Upper lobe of left lung (tissue), 6 donors: ENCODE measurements at places on chromosomes 4 and X. TPM values are rescaled to one million over a fixed set of nuclear protein-coding genes. Genes with fewer than 3 reads are reported as not detected.

- H3K27ac ChIP-seq = no peak overlapping the region
- H3K4me3 ChIP-seq = no peak overlapping the region
- DNase-seq = no peak
- H3K36me3 ChIP-seq = no peaks in the 10 kb centered on the region
Observed at GRCh38 chr4:20621476-20621875, 78.8 kb upstream of the PACRGL start.

GRCh38 chr4:17707671-17708070 is 73.8 kb downstream of the FAM184B start:
- no peak overlapping the region for H3K4me3 ChIP-seq
- no peaks in the 10 kb centered on the region for H3K4me1 ChIP-seq
- H3K27me3 ChIP-seq = no peaks in the 10 kb centered on the region

- no peak overlapping the region for H3K4me3 ChIP-seq
- no peaks in the 10 kb centered on the region for H3K27me3 ChIP-seq
- H3K27ac ChIP-seq = no peak overlapping the region
- H3K36me3 ChIP-seq = peaks cover 8% of the 10 kb centered on the region
- DNase-seq = no peak
Observed at GRCh38 chr4:169582203-169582602, 30.2 kb downstream of the NEK1 start.

- no peak overlapping the region for H3K4me3 ChIP-seq
- H3K4me1 ChIP-seq = peaks cover 17% of the 10 kb centered on the region
- no peaks in the 10 kb centered on the region for H3K27me3 ChIP-seq
- no peak overlapping the region for H3K27ac ChIP-seq
Observed at GRCh38 chr4:25439918-25440477, 62.9 kb downstream of the ANAPC4 start.

Gene SUV39H1
- total RNA-seq = 5.7 TPM

Gene SUPT20HL1
- total RNA-seq = not detected

Gene CRMP1
- 0.89 TPM for total RNA-seq

- H3K27ac ChIP-seq = no peak overlapping the region
- peaks cover 18% of the 10 kb centered on the region for H3K36me3 ChIP-seq
- no peak for DNase-seq
- no peaks in the 10 kb centered on the region for H3K4me1 ChIP-seq
- no peak overlapping the region for H3K4me3 ChIP-seq
Observed at GRCh38 chr4:145035494-145036136, 62.4 kb downstream of the ANAPC10 start.

GRCh38 chr4:95155759-95156451 is 392.9 kb downstream of the UNC5C start:
- H3K36me3 ChIP-seq = no peaks in the 10 kb centered on the region
- H3K27me3 ChIP-seq = no peaks in the 10 kb centered on the region

DNA sequence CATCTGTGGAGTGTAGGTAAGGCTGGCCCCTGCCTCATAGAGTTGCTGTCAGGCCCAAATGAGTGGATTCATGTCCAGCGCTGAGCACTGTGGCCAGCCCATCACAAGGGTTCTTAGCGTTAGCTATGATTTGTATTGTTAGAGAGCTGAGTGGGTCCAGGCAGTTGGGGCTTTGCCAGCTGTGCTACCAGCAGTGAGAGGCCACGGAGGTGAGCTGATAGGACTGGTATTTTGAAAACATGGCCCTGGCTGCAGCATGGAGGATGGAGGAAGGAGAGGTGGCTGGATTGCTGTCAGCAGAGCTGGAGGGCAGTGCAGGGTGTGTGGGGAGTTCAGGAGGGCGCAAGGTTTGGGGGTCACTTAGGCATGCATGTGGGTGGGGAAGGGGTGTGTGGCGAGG is 69.8 kb downstream of the PSAPL1 start:
- H3K4me1 ChIP-seq = peaks cover 21% of the 10 kb centered on the region
- H3K4me3 ChIP-seq = no peak overlapping the region
- DNase-seq = no peak
- H3K27ac ChIP-seq = no peak overlapping the region

- no peak overlapping the region for H3K4me3 ChIP-seq
- H3K27me3 ChIP-seq = no peaks in the 10 kb centered on the region
- no peaks in the 10 kb centered on the region for H3K4me1 ChIP-seq
- no peaks in the 10 kb centered on the region for H3K36me3 ChIP-seq
Observed at GRCh38 chr4:92872604-92873003, 568.8 kb downstream of the GRID2 start.

- H3K4me3 ChIP-seq = no peak overlapping the region
- no peaks in the 10 kb centered on the region for H3K4me1 ChIP-seq
- H3K27ac ChIP-seq = no peak overlapping the region
- no peak for DNase-seq
Observed at GRCh38 chr4:128782875-128783614, 26.5 kb upstream of the JADE1 start.

- DNase-seq = no peak
- H3K4me1 ChIP-seq = no peaks in the 10 kb centered on the region
- no peak overlapping the region for H3K27ac ChIP-seq
- H3K4me3 ChIP-seq = no peak overlapping the region
- no peaks in the 10 kb centered on the region for H3K27me3 ChIP-seq
Observed at GRCh38 chr4:127548990-127549925, 83.5 kb upstream of the INTU start.

DNA sequence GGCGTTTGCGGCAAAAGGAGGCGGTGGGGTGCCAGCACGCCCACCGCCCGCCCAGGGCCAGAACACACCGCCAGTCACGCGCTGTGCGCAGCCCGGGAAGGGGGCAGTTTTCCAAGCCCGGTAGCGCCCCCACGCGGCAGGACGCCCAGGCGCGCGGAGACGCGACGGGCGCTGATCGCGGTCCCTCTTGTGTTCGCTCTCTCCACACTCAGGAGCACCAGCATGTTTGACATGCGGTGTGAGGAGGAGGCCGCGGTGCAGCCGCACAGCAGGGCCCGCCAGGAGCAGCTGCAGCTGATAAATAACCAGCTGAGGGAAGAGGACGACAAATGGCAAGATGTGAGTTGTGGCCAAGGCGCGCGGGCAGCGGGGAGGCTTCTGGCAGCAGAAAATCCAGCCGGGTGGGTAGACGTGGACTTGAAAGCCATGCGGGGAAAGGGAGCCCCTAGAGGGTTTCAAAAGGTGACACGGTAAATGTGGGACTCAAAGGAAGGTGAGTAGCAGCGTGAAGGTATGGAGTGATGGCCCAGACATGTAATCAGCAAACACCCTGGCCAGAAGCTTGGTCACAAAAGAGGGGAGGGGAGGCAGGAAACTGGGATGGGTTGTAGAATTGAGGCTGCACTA is 104.1 kb downstream of the PHOX2B start:
- no peak overlapping the region for H3K4me3 ChIP-seq
- H3K36me3 ChIP-seq = peaks cover 6% of the 10 kb centered on the region
- peak; percentile 61 for DNase-seq
- peak overlapping the region; percentile 18 for H3K27ac ChIP-seq
- H3K27me3 ChIP-seq = no peaks in the 10 kb centered on the region
- peaks cover 25% of the 10 kb centered on the region for H3K4me1 ChIP-seq

GRCh38 chrX:87636533-87636932 is 118.9 kb downstream of the KLHL4 start:
- H3K27ac ChIP-seq = no peak overlapping the region
- H3K36me3 ChIP-seq = no peaks in the 10 kb centered on the region
- H3K27me3 ChIP-seq = no peaks in the 10 kb centered on the region
- no peak overlapping the region for H3K4me3 ChIP-seq
- no peaks in the 10 kb centered on the region for H3K4me1 ChIP-seq

DNA sequence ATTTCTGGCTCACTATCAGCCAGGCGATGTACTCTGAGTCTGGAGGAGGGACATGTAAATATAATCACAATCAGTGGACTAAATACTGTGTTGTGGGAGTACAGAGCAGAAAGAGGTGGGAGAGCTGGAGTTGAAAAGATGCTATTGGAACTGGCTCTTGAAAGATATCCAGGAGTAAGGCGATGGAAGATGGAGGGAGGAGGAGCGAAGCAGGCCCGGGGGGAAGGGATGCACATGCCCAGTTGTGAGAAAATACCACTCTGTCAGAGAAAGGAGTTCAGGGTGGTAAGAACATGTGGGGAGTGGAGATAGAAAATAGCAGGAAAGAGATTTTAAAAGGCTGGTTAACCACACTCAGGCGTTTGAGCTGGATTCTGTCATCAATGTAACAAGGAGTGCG is 216.9 kb upstream of the ETNPPL start:
- no peaks in the 10 kb centered on the region for H3K4me1 ChIP-seq
- H3K27ac ChIP-seq = no peak overlapping the region
- H3K27me3 ChIP-seq = no peaks in the 10 kb centered on the region
- H3K4me3 ChIP-seq = no peak overlapping the region
- no peaks in the 10 kb centered on the region for H3K36me3 ChIP-seq
- no peak for DNase-seq

Gene MEPE
- not detected for total RNA-seq

- DNase-seq = no peak
- H3K27ac ChIP-seq = no peak overlapping the region
- H3K27me3 ChIP-seq = no peaks in the 10 kb centered on the region
- H3K36me3 ChIP-seq = peaks cover 38% of the 10 kb centered on the region
- no peak overlapping the region for H3K4me3 ChIP-seq
- H3K4me1 ChIP-seq = peaks cover 6% of the 10 kb centered on the region
Observed at GRCh38 chrX:43743100-43743822, 87.2 kb downstream of the MAOA start.

DNA sequence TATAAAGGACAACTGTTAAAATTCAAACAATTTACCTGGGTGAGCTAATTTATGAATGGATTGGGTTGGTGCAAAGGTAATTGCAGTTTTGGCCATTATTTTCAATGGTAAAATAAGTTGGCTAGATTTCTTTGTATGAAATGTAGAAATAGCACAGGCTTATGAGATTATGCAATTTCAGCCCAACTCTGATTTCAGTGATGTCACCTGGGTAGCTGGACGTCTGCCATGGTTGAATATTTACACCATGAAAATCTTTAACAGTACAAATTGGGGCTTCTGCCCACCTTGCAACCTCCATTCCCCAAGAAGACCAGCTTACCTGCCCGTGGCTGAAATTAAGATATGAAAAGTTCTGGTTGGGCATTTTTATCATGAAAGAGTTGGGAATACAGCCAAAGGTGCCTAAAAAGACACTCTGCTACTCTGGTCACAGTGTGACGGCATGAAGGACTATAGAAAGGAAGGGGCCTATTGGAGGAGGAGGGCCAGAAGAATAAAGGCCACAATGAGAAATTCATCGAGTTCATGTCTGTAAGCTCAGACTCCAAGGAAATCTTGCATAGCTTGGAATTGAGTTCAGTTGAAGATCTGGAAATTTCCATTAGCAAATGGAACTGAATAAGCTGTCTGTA is 29.7 kb downstream of the EGF start:
- H3K4me1 ChIP-seq = no peaks in the 10 kb centered on the region
- H3K27ac ChIP-seq = no peak overlapping the region
- H3K36me3 ChIP-seq = no peaks in the 10 kb centered on the region
- no peak overlapping the region for H3K4me3 ChIP-seq
- H3K27me3 ChIP-seq = no peaks in the 10 kb centered on the region

GRCh38 chrX:120299928-120300327 is 11.3 kb downstream of the TMEM255A start:
- H3K27ac ChIP-seq = no peak overlapping the region
- H3K27me3 ChIP-seq = no peaks in the 10 kb centered on the region
- no peaks in the 10 kb centered on the region for H3K4me1 ChIP-seq
- H3K36me3 ChIP-seq = no peaks in the 10 kb centered on the region

Gene ERAS
- not detected for total RNA-seq

- no peaks in the 10 kb centered on the region for H3K27me3 ChIP-seq
- no peak overlapping the region for H3K4me3 ChIP-seq
- DNase-seq = peak; percentile 54
Observed at GRCh38 chrX:46626566-46626965, 53.0 kb downstream of the CHST7 start.

GRCh38 chr4:58507079-58507478 is 1396.9 kb upstream of the IGFBP7 start:
- no peak overlapping the region for H3K27ac ChIP-seq
- H3K27me3 ChIP-seq = no peaks in the 10 kb centered on the region
- H3K4me1 ChIP-seq = no peaks in the 10 kb centered on the region
- DNase-seq = no peak
- no peaks in the 10 kb centered on the region for H3K36me3 ChIP-seq

Gene CENPE
- 4.2 TPM for total RNA-seq

DNA sequence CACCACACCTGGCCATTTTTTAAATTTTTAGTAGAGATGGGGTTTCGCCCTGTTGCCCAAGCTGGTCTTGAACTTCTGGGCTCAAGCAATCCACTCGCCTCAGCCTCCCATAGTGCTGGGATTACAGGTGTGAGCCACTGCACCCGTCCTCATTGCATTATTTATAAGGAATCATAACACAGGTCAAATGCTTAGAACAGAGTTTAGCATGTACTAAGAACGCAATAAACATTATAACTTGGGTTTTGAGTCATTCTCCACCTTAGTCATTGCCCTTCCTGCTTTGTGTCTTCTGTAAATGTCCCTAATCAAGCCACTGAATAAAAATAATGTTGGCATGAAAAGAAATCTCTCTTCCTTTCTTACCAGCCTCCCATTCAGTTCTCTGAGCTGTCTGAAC is 38.5 kb upstream of the SHROOM4 start:
- no peak overlapping the region for H3K27ac ChIP-seq
- H3K36me3 ChIP-seq = no peaks in the 10 kb centered on the region
- H3K27me3 ChIP-seq = no peaks in the 10 kb centered on the region
- H3K4me3 ChIP-seq = no peak overlapping the region

Gene NHSL2
- 7.1 TPM for total RNA-seq

GRCh38 chr4:181261279-181261678 is 981.9 kb upstream of the TENM3 start:
- no peaks in the 10 kb centered on the region for H3K36me3 ChIP-seq
- H3K27me3 ChIP-seq = no peaks in the 10 kb centered on the region

Gene STPG2
- 0.30 TPM for total RNA-seq

DNA sequence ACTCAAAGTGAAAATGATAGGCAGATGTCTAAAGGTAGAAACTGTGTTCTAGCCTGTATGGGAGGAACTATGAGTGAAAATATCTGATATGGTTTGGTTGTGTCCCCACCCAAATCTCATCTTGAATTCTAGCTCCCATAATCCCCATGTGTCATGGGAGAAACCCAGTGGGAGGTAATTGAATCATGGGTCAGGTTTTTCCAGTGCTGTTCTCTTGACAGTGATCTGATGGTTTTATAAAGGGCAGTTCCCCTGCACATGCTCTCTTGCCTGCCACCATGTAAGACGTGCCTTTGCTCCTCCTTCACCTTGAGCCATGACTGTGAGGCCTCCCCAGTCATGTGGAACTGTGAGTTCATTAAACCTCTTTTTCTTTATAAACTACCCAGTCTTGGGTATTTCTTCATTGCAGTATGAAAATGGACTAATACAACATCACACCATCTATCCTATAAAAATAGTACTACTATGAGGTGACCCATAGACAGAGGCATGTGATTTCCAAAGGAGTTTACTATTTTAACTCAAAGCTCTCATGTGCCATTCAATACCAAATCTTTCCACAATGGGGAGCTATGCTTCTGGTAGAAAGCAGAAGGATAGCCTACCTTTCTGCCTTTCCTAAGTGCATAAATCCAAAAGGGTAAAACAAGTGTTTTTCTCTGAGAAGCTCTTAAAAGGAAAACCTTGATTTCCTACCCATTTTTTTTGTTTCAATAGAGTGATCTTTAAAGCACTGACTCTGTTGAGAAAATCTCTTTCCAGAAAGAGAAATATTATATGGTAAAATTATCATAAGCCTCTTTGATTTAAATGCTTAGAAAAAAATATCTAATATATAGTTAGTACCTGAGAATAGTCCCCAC is 38.8 kb downstream of the SEC31A start:
- DNase-seq = no peak
- no peaks in the 10 kb centered on the region for H3K4me1 ChIP-seq
- no peak overlapping the region for H3K27ac ChIP-seq
